Uterine smooth muscle cell (primary cell): ENCODE measurements at places on chromosomes 4 and X. TPM values are rescaled to one million over a fixed set of nuclear protein-coding genes. Genes with fewer than 3 reads are reported as not detected.

The DAPP1 gene
- not detected in 2 replicates for total RNA-seq

The IL13RA1 gene
- 23.9 and 43.2 TPM in 2 replicates for total RNA-seq

The NPY2R gene
- not detected in 2 replicates for total RNA-seq

The GRSF1 gene
- total RNA-seq = 93.5 and 97.6 TPM in 2 replicates

The FAM47E gene
- under 0.01 and 0.37 TPM in 2 replicates for total RNA-seq

The PRMT9 gene
- total RNA-seq = 12.7 and 14.5 TPM in 2 replicates

The TLR6 gene
- total RNA-seq = 3.0 and 4.4 TPM in 2 replicates

The SPANXA2 gene
- not detected in 2 replicates for total RNA-seq

The CENPI gene
- total RNA-seq = 18.1 and 46.5 TPM in 2 replicates

The LRIT3 gene
- total RNA-seq = under 0.01 and 0.11 TPM in 2 replicates

The SSX3 gene
- total RNA-seq = not detected in 2 replicates

The MAGEB17 gene
- not detected in 2 replicates for total RNA-seq

The HEPH gene
- 19.0 and 40.9 TPM in 2 replicates for total RNA-seq

The XAGE2 gene
- total RNA-seq = not detected in 2 replicates

The MAML3 gene
- total RNA-seq = 2.0 and 2.1 TPM in 2 replicates

The FGG gene
- not detected in 2 replicates for total RNA-seq

The SUPT20HL2 gene
- total RNA-seq = 0.22 TPM in 1 of 2 replicates, not detected in the other

The DCLK2 gene
- total RNA-seq = 10.3 and 14.1 TPM in 2 replicates

The FDCSP gene
- not detected in 2 replicates for total RNA-seq

The HAND2 gene
- 22.7 and 26.9 TPM in 2 replicates for total RNA-seq
